Activated CD4-positive, alpha-beta memory T cell treated with anti-CD3 and anti-CD28 coated beads for 36 hours (primary cell): ENCODE measurements at places on chromosomes 5 and 9. TPM values are rescaled to one million over a fixed set of nuclear protein-coding genes. Genes with fewer than 3 reads are reported as not detected.

NR5A1 gene
- total RNA-seq, result not detected

- DNase-seq, result no peak
Observed at GRCh38 chr5:101326766-101327165, 423.7 kb upstream of the ST8SIA4 start.

ECM2 gene
- total RNA-seq, result not detected

DNA sequence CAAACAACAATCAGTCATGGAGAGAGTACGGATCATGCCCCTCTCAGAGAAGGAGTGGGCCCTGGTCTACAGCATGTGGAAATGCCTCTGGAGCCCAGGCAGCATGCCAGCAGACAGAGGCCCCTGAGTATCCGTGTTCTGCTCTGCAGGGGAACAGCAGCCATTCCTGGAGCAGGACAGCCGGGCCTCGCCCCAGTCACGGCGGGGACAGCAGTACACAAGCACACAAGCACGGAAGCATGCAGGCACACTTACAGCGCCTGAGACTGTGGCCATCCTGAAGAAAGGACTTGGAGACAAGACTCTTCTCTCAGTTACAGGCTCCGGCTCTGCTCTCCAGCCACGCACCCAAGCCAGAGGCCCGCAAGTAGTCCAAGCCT is 102.6 kb upstream of the ALDH1B1 start:
- DNase-seq, result no peak

CARD9 gene
- 2.4 TPM for total RNA-seq

TRIP13 gene
- total RNA-seq, result 32.4 TPM

GRCh38 chr9:87567571-87567970 is 69.9 kb downstream of the DAPK1 start:
- no peak for DNase-seq

NIPAL4 gene
- total RNA-seq, result 2.5 TPM

DNA sequence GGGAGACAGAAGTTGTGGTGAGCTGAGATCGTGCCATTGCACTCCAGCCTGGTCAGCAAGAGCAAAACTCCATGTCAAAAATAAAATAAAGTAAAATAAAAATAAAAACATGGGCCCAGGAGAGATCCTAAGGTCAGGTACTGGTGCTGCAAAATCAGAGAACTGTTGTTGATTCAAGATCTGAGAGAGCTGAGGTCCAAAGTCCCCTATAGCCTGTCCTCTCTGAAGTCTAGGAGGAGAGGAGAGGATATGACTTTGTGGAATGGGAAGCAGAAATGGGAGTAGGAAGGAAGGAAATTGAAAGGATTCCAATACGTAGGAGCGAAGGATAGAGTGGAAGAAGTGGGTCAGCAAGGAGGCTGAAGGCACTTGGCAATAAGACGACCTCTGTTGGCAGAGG is 4.6 kb upstream of the OR1L4 start:
- no peak for DNase-seq

GRCh38 chr5:139849942-139850341 is 54.3 kb downstream of the PSD2 start:
- DNase-seq, result no peak

GARIN3 gene
- total RNA-seq, result 1.4 TPM

CARD6 gene
- total RNA-seq, result 1.7 TPM

RELL2 gene
- 17.8 TPM for total RNA-seq

- DNase-seq, result no peak
Observed at GRCh38 chr9:101569741-101570501, 24.8 kb downstream of the PPP3R2 start.

DNA sequence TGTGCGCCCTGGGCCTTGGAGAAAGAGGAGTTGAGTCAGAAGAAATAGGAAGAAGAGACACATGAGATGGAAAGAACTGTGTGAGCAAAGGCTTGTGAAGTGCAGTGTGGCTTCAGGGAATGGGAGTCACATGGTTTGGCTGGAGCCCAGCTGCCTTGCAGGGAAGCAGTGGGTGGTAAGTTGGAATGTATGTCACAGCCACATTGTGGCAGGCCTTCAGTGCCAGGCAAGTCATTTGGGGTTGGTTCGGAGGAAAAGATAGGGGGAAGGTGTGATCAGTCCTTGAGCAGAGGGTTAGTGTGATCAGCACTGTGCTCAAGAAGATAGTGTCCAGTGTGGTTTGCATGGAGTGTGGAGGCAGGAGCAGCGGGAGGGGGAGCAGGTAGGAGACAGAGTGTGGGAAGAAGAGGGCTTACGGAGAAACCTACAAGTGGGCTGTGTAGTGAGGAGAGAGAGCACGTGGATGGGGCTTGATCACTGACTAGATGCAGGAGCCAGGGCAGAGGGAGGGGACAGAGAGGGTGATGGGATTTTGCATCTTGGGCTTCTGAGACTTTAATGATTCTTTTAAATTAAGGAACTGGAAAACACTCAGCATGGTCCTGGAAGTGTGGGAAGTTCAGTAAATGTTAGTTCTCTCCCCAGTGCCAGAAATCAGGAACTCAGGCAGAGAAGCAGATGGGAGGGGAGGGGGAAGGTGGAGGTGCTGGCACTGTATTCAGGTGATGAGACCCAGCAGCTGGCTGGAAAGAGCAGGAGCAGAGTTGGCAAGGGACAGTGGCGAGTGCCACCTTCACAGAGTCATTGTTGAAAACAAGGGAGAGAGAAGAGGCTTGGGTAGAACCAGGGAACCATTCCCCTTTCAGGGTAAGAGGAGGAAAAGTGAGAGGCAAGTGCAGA is 46.6 kb downstream of the ARHGAP26 start:
- DNase-seq, result peak; percentile 53

TSSK1B gene
- not detected for total RNA-seq

SOWAHA gene
- not detected for total RNA-seq

DNA sequence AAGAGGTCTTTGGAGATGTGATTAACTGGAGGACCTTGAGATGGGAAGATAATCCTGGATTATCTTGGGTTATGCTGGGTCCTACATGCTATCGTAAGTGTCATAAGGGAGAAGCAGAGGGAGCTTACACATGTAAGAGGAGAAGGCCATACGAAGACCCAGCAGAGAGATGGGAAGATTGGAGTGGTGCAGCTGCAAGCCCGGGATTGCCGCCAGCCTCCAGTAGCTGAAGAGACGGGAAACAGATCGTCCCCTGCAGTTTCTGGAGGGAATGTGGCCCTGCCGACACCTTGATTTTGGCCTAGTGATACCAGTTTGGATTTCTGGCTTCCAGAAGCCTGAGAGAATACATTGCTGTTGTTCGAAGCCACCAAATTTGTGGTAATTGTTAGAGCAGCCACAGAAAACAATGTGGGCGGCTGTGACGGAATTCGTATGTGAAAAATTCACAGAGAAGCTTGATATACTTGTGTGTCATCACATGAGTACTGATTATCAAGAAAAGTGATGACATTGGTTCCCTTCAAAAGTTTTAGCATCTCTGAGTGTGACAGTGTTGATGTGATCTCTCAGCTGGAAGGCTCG is 86.9 kb downstream of the CYFIP2 start:
- DNase-seq, result peak; percentile 83

NMRK1 gene
- 41.2 TPM for total RNA-seq

PCDHB13 gene
- total RNA-seq, result not detected

PLPP6 gene
- 4.4 TPM for total RNA-seq

DNA sequence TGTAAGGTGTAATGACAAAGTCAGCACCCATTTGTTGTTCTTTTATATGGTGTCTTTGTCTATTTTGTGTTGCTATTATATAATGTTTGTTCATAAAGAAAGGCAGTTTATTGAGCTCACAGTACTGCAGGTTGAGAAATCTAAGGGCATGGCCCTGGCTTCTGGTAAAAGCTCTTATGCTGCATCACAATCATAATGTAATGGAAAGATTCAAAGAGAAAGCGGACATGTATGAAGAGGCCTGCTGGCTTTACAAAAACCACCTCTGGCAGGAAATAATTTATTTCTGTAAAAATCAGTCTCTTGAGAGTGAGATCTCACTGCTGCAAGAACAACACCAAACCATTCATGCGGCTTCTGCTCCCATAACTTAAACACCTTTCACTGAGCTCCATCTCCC is 746.7 kb upstream of the FAM174A start:
- DNase-seq, result no peak

AMBP gene
- total RNA-seq, result not detected

DTWD2 gene
- total RNA-seq, result 2.3 TPM

DNA sequence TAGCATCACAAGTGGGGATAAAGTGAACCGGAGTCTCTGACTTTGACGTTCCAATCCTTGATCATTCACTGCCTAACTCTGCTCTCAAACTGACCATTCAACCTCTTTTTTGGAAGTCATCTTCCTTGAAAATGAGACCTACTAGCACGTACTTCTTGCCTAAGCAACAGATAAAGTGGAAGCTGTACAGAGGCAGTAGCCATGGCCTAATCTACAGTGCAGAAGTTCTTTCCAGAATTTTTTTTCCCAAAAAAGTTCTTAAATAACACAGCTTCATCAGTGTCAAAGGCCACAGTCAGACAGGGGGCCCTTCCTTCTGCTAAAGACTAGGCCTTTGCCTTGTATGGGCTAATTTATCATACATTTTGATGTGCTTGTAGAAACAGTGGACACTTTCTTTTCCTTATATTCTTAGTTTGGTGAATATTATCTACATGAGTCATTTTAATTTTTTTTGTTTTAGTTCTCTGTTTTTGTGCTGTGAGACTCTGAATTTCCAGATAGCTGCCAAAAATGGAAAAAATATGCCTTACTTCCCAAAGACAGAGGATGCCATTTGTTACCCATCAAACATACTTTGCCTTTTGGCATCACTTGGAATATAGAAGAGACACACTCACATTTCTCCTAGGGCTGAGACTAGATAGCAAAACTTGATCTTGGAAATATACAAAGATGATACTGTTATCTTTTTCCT is 96.3 kb upstream of the VCAN start:
- no peak for DNase-seq

DNA sequence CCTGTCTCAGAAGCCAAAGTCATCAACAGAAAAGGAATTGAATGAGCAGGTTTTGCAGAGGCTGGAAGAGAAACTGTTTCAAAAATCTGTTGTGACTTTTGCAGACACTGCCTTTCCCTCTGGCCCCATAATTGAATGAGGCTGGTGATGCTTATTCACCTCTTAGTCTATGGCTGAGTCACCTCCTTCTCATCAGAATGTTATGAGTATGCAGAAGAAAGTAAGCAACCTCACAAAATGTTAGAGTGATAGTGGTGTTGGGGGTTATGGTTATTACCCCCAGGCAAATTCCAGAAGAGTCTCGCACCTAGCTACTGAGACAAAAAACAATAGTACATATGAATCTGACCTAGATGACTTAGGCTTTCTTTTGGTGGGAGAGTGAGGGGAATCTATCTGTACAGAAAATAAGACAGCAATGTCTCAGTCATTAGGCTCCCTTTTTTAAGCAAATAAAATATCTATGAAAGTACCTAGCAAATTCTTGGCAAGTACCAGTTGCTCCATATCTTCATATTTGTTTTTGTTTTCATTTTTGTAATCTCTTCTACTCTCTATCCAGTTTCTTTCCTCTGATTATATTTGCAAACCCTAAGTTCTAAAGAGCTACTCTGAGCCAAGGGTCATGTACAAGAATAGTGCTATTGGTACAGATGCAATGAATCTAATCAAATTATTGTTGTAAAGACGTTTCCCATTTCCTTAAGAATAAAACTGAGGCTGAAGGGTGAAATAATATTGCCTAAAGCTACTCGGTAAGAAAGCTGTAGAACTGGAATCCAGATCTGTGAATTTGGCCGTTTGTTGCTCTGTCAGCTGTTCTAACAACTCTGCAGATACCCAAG is 498.1 kb upstream of the TNC start:
- no peak for DNase-seq

DNA sequence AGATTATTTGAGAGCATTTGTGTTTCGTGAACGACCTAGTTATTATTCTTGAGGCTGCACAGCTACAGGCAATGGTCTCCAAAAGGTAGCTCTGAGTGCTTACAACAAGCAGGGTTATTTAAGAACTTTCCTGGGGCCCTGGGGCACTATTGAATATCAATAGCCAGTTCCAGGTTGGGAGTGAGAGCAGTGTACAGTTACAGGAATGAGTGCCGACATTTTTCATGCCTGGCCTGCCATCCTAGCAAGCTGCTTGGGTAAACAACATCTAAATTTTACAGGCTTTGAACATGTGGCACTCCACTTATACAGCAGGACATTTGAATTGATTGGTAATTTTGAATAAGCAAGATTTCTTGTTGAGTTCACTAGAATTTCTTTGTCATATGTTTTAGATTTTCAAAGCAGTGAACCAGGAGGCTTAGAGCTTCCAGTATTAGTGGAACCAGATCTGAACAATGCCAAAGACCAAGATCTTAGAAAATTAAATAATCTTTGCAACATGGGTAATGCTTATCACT is 171.9 kb upstream of the GDNF start:
- DNase-seq, result no peak

- DNase-seq, result no peak
Observed at GRCh38 chr5:153573326-153574033, 83.0 kb downstream of the GRIA1 start.

DNA sequence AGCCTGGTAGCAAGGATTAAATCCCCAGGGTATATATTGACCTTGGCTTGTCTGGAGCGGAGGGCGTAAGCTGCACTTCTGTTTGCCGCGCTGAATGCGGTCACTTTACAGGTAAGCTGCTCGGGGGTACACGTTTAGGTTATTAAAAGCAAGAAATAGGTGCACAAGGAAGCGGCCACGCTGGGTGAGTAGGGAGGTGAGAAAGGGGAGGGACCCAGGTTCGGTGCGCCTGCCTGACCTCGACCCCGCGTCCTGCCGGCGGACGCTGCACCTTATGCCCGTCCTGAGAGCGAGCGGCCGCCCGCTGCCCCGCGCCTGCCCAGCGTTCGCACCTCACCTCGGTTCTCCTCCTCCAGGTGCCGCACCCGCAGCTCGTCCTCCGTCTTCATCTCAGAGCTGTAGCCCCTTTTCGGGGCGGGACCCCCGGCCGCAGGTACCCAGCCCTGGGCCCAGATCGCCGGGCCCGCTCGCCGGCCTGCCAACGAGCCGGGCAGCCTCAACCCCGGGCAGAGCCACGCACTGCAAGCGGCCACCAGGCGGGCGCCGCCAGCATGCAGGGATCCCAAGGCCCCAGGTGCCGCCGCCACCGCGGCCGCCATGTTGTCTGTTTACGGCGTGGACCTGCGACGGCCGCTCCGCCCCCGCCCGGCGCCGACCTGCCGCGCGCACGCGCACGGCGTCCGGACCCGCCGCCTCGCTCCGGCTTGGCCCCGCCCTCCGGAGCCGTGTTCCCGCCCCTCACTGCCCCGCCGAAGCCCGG is at the start of gene AUH:
TSS of gene AUH (minus strand) at position 628 of the 760 bp plus-strand sequence. CDS start at position 599, 29 bp downstream.
- DNase-seq, result peak; percentile 91

GRCh38 chr5:172110260-172110815 is 77.7 kb downstream of the STK10 start:
- DNase-seq, result no peak

DNA sequence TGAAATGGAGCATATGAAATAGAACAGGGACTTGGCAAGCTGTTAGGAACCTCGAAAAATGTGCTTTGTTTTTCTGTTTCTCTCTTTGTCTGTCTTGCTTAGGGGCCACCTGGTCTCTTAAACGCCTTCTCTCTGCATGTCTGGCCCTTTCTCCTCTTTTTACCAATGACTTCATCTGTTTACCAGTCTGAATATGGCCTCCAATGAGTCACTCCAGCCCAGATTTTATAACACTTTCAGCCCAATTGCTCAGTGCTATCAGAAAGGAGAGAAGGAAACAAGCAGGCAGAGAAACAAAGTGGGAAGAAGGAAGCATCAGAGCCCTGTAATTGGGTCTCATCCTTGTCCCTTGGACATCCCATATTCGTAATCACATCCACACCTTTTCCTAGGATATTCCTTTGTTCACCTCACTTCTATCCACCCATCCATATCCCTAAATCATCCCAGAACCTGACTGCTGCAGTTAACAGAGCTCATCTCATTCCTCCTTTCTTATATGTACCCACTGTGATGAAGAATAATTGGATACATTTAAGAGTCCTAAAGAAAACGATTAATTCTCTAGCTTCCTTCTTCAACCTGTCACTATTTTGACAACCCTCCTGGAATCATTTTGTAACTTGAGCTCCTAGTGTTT is 151.8 kb upstream of the GPR151 start:
- no peak for DNase-seq

CDH10 gene
- total RNA-seq, result not detected
